ENCODE measurements at places on chromosomes 3 and 15.

DNA sequence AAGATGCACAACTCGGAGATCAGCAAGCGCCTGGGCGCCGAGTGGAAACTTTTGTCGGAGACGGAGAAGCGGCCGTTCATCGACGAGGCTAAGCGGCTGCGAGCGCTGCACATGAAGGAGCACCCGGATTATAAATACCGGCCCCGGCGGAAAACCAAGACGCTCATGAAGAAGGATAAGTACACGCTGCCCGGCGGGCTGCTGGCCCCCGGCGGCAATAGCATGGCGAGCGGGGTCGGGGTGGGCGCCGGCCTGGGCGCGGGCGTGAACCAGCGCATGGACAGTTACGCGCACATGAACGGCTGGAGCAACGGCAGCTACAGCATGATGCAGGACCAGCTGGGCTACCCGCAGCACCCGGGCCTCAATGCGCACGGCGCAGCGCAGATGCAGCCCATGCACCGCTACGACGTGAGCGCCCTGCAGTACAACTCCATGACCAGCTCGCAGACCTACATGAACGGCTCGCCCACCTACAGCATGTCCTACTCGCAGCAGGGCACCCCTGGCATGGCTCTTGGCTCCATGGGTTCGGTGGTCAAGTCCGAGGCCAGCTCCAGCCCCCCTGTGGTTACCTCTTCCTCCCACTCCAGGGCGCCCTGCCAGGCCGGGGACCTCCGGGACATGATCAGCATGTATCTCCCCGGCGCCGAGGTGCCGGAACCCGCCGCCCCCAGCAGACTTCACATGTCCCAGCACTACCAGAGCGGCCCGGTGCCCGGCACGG is 991 bp downstream of the SOX2 start:
- no peak for DNase-seq

- DNase-seq = no peak
Measured at GRCh38 chr3:57152151-57153143, 12.7 kb downstream of the IL17RD start.

- DNase-seq = no peak
Measured at GRCh38 chr3:55512571-55513343, 25.7 kb upstream of the WNT5A start.

- no peak for DNase-seq
Measured at GRCh38 chr3:174162550-174162949, 696.6 kb upstream of the NAALADL2 start.

DNA sequence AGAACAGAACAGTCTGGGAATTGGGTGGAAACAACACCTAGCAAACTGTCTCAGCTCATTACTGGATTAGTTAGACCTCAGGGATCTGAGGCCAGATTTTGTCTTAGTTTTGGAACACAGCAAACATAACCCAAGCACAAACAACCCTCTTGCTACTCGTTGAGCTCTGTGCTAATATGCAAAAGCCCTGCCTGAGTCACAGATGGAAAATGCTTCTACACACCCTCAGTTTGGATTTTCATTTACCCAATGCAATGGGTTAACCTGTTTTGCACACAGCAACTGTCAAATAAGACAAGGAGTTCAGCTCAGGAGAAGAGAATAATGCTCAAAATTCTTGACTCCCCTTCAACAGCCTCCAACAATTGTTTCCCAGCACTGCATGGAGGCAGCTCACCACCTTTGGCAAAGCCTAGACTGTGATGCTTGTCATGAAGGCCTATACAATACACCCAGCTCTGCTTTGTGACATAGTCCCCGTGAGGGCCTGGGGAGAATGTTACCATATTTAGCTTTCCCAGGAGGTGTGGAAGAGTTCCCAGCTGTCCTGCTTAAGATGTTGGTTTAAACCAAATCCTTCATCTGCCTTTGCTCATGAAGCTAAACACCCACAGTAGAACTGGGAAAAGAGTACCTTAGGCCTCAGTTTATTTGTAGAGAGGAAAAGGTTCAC is 68.9 kb upstream of the MNS1 start:
- DNase-seq = no peak

DNA sequence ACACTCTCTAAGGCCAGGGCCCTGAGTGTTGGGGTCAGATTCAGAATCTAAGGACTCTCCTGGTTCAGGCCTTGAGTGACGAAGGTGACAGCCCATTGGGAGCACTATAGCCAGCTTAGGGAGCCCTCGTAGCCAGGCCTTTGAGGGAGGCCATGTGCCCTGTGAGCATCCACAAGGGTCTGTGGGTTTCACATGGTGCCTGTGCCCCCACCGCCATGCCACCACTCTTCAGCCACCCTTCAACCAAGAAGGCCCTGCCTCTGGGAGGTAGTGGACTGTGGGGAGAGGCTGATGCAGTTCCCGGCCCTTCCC is 37.5 kb downstream of the TSPAN3 start:
- no peak for DNase-seq

DNA sequence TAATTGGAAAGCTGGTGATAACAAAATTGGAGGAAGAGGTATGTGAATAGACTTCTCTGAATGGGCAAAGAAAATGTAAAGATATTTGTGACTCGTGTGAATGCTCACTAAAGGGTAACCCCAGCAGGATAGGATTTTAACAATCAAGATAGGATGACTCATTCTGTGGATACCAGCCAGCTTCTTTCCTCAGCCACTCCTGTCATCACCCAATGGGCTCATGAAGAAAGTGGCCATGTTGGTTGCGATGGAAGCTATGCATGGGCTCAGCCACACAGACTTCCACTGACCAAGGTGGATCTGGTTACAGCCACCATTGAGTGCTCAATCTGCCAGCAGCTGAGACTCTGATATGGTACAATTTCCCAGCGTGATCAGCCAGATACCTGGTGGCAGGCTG is 40.9 kb downstream of the STRIT1 start:
- DNase-seq = no peak

DNA sequence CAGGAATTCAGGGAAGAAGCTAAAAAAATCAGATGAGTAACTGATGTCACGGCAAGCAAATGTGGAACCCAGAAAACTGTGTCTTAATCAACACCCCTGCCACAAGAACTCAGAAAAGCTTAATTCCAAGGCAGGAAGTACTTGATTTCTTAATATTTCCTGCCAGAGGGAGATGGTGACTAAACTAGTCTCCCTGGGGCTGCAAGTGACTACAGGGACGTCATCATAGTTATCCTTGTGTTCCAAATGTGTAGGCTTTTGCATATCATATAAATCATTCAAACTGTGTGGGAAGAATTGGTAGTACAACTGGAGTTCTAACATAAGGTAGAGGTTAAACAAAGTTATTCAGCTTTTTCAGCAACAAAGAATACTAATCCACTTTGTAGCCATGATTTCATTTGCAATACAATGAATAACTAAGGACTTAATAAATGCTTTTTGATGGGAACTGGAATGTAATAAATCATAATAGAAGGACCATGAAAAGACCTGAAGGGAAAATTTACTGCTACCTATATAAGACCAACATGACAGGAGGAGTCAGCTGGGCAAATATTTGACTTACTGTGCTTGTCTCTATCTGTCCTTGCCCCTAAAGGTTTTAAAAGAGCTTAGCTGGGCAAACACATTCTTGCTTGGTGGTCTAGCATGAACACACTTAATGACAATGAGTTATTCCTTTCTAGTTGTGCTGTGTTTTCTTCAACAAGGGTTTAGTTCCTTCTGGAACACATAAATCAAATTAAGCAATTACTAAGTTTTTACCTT is 76.0 kb upstream of the NECTIN3 start:
- DNase-seq = no peak

DNA sequence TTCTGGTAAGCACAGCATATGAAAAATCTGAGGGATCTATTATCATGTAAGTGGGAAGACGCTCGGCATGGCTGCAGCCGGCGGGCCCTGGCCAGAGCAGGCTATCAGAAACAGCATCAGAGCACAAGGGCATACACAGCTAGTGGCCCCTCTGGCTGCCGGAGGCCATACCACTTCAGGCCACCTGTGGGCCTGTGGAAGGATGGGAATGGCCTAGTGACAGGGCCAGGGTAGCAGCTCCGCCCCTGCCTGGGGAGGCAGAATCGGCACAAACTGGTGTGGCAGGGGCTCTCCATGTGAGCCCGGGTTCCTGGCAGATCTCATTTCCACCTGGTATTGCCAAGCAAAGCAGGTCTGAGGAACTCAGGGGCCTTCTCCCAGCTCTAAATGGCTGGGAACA is 46.4 kb downstream of the SH3BP5 start:
- no peak for DNase-seq

- no peak for DNase-seq
Measured at GRCh38 chr15:66008940-66009562, 139.8 kb downstream of the RAB11A start.

DNA sequence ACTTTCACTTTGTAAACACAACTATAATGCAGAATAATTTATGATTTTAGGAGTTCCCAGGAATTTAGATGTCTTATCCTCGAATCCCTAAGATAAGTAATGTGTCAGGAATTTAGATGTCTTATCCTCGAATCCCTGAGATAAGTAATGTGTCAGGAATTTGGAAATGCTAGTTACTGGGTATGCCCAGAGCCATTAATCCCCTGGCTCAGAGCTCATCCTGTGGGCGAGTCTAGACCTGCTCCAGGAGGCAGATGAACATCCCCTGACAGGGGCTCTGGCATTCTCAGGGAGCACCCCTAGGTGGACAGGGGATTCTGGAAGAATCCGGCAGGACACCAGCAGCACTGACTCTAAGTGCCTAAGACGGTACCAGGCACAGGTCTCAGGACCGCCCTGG is 163.3 kb downstream of the ARRDC4 start:
- no peak for DNase-seq

GRCh38 chr3:20404741-20405100 is 218.7 kb upstream of the SGO1 start:
- DNase-seq = no peak

DNA sequence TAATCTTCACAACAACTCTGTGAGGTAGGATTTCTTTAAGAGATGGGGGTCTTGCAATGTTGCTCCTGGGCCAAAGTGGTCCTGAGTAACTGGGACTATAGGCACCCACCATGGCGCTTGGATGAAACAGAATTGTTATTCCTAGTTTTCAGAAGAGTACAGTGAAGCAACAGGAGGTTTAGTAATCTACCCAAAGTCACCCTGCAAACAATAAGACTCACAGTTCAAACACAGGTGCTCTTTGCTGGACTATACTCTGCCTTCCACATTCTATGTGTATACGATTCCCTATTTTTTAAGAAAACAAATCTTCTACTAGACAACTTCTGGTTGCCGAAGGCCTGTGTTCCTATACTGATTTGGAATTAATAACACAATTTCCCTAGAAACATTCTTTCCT is 8.1 kb downstream of the C3orf70 start:
- no peak for DNase-seq

DNA sequence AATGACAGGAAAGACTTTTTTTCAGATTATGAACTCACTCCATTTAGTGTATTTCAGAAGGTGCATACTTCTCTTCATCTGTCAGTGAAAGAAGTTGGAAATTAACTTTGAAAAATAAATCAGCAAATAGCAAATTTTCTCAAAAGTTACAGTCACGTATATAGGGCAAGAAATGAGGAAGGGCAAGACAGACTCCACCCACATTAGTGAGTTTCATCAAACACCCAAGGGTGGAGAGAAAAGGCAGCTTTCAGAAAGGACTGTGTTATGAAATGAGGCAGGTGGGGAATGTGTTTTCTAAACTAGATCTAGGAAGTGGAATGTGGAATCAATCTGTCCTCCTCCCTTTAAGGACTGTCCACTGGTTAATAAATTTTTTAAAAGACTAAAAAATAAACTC is 2.9 kb downstream of the SLC22A13 start:
- no peak for DNase-seq

- no peak for DNase-seq
Measured at GRCh38 chr3:25091934-25092333, 336.1 kb upstream of the RARB start.

DNA sequence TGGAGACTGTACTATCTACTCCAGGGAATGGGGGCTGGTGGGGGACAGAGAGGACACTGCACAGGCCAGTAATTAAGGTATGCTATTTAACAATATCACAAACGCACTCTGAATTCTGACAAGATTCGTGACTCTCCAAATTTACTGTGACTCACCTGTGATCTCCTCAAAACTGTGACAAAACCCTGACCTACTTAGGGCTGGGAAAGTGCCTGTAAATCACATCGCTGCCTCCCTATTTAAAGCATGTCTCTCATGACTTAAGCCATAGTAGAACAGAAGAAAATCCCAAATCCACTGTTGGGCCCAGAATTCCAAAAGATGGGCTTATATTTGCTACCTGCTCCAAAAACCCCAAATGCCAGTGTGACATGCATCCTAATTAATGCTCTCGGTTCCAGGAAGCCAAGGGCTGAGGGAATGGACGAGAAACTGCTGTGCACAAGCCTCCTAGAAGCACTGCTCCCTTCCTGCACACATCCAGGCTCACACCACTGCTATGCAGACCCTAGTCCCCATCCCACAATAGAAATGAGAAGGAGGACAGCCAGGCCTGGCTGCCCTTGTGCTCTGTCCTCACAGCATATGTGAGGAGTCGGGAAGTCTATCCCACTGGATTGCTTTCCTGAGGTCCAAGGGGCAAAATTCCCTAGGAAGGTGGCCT is 187.7 kb upstream of the CHRNA7 start:
- DNase-seq = no peak

DNA sequence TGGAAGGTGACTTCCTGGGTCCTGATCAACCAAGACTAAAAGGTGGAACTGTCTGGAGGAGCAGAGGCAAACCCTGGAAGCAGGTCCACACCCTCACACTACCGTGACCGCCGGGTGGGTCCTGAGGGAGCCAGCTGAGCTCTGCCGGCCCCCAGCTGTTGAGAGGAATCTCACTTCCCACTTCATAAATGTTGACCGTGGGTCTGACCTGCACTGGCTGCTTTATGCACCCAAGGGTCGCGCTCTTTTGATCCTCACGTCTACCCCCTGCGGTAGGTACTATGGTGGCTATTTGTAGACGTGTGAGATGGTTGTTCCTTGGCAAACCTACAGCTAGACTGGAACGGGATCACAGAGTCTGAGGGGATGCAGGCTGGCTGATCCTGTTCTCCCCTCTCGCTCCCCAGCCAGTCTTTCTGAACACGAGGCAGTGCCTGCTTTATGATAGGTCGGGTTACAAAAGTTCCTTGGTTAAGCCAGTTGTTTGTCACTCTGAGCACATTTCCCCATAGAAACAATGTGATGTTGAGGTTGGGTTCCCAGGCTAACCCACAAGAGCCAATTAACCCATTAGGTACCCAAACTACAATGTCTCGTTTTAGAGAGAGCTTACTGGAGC is 113.0 kb upstream of the ETV5 start:
- no peak for DNase-seq

GRCh38 chr3:124993466-124993865 is 58.9 kb upstream of the MUC13 start:
- DNase-seq = no peak

DNA sequence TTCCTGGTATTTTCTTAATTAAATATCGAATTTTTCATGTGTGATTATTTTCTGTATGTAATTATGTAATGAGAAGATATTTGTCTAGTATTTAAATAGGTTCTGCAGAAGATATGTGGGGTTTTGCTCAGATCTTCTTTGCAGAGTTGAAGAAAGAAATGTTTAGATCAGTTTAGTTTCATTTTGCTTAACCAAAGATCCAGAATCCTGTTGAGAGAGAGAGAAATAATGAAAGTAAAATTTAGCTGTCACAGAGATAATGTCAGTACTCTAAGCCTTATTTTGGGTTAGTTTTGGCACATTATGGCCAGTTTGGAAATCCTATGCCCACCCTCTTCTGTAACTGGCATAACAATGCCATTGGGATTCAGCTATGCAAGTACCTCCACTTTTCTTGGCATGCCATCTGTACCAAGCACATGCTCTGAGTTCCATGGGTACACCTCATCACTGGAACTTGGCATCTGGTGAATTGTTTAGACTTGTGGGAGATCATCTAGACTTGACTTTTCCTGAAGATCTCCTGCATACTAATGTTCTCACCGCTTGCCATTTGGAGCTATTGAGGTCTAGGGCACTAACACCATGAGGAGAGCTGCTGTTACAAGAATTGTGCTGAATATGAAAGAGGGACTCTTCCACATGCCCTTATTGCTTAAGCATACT is 30.9 kb downstream of the PLSCR1 start:
- no peak for DNase-seq

Measured in activated naive CD4-positive, alpha-beta T cell treated with anti-CD3 and anti-CD28 coated beads, Interleukin-2, amount 50 U/mL, for 16 hours (primary cell).